IMR-90 (cell line): ENCODE measurements at places on chromosomes 2 and 18.

GRCh38 chr2:127431408-127432023 is 13.3 kb downstream of the PROC start:
- no peak for DNase-seq

DNA sequence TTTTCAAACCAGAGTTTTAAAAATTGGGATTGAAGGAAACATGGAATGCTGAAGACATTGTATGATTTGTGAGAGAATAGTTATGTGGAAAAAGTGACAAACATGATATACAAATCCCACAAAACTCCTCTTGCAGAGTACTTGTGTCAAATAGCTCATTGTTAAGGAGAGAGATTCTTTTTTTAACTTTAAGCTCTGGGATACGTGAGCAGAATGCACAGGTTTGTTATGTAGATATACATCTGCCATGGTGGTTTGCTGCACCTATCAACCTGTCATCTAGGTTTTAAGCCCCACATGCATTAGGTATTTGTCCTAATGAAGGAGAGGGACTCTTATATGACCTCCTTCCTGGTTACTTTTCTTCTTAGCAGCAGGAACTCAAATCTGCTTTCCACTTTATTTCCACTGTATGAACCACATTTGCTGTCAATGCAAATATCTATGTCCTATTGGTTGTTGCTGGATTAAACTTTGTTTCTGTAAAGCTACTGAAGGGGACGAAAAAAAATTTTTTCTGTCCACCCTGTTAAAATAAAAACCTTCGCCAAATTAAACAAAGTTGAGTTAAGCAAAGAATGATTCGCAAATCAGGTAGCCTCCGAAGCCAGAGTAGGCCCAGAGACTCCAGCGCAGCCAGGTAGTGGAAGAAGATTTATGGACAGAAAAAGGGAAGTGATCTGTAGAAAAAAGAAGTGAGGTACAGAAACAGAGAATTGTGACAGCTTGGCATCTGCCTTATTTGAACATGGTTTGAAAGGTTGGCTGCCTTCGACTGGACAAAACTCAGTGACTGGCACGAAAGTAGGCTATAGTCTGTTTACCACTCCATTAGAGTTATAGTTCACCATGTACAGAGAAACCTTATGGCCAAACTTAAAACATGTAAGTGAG is 430.1 kb upstream of the CHST9 start:
- no peak for DNase-seq

- DNase-seq, result no peak
These were observed 28.3 kb downstream of the REEP1 start for GRCh38 chr2:86308984-86309695.

DNA sequence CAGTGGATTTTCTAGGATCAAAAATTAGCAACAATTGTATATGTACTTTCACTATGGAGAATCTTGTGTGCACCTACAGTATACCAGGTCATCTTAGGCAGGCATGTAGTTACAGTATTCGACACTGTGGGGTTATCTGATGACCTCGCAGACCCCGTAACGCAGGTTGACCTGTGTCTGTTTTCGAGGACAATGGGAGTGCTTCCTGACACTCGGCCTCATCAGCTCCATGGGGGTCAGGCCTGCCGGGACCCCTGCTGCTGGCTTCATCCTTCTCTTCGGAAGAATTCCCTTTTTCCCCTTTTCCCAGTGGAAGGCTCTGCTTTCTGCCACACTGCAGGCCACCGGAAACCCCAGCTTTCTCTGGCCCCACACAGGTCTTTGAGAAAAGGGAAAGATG is 102.8 kb upstream of the TMEM18 start:
- no peak for DNase-seq

DNA sequence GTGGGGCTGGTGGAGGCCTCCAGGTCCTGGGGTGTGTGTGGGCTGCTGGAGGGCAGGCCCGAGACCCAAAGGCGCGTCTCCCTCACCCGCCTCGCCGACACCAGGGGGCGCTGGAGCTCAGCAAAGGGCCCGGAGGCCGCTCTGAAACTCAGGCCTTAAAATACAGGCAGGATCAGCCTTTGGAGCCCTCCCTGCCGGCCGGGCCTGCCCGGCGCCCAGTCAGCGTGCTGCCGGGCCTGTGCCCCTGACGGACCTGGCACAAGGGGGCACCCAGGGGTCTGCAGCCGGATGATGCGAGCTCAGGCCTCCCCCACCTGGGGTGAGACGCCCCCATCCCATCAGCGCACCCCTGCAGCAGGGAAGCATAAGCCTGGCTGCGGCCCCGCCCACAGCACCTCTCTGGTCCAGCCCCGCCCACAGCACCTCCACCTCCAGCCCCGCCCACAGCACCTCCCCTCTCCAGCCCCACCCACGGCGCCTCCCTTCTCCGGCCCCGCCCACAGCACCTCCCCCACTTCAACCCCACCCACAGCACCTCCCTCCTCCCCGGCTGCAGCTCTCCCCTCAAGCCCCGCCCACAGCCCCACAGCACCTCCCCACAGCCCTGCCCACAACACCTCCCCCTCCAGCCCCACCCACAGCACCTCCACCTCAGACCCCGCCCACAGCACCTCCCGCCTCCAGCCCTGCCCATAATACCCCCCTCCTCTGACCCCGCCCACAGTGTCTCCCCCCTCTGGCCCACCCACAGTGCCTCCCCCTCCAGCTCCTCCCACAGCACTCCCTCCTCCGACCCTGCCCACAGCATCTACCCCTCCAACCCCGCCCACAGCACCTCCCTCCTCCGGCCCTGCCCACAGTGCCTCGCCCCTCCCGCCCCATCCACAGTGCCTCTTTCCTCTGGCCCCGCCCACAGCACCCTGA is 92.8 kb upstream of the OTOS start:
- peak; percentile 71 for DNase-seq

GRCh38 chr2:130797493-130798435 is 39.0 kb upstream of the ARHGEF4 start:
- peak; percentile 74 for DNase-seq

- no peak for DNase-seq
These were observed 3.0 kb downstream of the DAPL1 start for GRCh38 chr2:158797963-158798700.

DNA sequence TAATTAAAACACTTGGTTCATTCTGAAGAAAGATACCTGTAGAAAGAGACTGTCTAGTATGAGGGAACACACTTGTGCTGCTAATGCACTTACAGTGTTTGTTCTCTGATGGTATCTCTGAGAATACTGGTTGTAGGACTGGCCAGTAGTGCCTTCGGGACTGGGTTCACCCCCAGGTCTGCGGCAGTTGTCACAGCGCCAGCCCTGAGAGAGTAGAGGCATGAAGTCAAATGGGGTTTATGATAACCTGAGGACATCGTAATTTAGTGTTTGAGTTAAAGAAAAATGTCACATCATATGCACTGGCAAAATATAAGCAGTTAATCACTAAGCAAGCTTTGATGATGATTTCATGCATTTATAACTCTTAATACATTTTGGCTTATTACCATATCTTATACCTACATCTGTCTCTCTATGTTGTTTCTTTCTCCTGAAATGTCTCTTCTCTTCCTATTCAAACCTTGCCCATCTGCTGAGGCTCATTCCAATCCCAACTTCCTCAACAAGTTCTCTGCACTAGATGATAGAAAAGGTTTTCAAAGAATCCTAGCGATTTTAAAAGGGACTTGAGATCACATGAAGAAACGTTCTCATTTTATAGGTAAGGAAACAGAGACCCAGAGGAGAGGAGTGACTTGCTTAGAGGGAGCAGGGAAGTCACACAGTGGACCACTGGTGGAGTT is 50.2 kb downstream of the ATIC start:
- peak; percentile 17 for DNase-seq

DNA sequence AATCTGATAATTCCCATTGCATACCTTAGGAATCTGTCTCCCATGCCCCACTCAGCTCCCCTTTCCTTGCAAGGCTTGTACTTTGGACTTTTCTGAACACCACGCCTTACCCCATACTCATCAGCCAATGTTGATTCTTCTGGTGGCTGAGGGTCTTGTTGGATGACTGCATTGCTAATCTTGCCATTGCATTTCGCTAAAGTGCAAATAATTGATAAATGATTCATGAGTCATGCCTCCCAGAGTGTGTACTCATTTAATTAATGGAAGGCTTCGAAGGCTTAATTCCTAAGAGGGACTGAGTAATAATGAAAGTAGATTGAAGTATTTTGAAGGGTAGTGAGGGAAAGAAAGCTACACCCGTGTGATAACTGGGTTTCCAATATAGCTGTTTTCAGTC is 28.0 kb upstream of the PPP1R1C start:
- no peak for DNase-seq

DNA sequence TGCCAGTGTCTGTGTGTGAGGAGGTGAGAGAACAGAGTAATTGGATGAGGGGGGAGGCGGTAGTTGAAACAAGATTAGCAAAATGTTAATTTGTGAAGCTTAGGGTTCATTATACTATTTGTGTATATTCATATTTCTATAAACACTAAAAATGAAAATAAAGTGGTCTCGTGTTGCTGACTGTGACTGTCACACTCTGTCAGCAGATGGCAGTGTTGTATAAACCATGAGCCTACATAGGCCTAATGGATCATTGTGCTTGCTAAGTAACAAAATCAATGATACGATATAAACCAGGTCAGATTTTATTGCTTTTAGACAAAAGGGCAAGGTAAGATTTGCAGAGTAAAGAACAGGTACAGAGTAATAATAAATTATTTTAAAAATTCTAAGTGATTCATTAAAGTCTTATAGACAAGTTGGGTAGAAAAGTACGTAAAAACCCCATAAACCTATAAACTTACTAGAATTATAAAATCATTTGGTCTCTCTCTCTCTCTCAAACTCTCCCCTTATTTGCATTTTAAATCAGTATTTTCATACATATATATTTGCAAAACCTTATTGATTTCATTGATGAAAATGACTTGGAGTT is 182.7 kb downstream of the RPIA start:
- DNase-seq, result peak; percentile 63

GRCh38 chr18:11505993-11506392 is 103.4 kb upstream of the SLC35G4 start:
- DNase-seq, result no peak

DNA sequence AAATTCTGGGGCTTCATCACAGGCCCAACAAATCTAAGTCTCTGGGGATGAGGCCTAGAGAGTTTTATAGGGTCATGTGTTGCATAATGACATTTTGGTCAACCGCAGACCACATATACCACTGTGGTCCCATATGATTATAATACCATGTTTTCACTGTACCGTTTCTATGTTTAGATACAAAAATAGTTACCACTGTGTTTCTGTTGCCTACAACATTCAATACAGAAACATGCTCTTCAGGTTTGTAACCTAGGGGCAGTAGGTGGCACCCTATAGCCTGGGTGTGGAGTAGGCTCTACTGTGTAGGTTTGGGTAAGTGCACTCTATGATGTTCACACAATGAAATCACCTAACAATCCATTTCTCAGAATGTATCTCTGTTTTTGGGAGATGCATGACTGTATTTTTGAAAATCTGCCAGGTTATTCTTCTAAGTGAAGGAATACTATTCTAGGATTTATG is 485.2 kb downstream of the PTPRM start:
- peak; percentile 26 for DNase-seq

DNA sequence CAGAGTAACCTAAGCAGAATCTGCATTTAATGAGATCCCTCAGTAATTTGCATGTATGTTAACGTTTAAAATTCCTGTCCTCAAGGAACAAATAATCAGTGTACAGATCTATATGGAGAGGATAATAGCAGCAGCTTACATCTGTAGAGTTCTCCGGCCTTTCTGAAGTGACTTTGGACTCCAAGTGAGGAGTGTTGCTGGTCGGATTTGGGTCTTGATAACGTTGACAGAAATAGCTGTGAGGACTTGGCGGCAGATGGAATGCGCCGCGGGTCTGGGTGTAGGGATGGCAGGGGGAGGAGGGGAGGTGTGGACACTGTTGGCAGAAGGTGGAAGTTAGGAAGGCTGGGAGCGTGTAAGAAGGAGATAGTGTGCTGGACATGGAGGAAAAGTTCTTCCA is 170.9 kb upstream of the GATA6 start:
- DNase-seq, result no peak

DNA sequence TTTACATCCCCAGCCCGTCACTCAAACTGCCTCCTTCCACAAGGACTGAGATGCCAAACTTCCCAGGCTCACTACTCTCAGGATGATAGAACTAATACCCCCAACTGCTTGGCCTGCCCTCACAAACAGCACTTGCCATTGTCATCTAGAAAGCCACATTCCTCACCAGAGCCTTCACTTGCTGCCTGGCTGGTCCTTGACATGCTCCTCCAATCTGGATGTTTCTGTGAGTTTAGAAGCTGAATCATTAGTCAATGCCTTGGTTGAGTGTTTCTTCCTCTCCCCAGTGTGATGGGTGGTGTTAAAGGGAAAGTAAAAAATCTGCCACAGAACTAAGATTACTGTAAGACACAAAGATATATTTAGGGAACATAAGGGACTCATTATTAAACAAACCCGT is 52.5 kb downstream of the MARCHF4 start:
- peak; percentile 40 for DNase-seq

GRCh38 chr2:201644001-201644400 is 698 bp upstream of the TMEM237 start:
- peak; percentile 26 for DNase-seq

GRCh38 chr18:78021196-78021595 is 771.5 kb downstream of the GALR1 start:
- no peak for DNase-seq

DNA sequence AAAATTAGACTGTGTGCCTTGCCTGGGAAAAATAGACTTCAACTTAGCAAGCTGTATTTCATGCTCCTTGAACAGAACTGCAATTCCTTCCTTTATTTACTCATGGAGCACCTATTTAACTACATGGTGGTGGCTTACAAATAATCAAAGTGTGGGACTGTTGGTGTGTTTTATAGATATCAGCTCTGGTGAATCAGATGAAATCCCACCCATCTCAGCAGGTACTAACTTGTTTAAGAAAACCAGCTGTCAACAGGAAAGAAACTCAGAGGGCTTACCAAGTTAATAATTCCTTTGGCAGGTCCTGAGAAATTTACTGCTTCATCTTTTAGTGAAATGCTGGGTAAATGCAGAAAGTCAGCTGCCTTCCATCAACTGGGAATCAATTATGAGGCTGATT is 830.6 kb downstream of the SLC4A3 start:
- DNase-seq, result no peak

- DNase-seq, result peak; percentile 98
These were observed 138.6 kb upstream of the SCN7A start for GRCh38 chr2:166632616-166633015.

DNA sequence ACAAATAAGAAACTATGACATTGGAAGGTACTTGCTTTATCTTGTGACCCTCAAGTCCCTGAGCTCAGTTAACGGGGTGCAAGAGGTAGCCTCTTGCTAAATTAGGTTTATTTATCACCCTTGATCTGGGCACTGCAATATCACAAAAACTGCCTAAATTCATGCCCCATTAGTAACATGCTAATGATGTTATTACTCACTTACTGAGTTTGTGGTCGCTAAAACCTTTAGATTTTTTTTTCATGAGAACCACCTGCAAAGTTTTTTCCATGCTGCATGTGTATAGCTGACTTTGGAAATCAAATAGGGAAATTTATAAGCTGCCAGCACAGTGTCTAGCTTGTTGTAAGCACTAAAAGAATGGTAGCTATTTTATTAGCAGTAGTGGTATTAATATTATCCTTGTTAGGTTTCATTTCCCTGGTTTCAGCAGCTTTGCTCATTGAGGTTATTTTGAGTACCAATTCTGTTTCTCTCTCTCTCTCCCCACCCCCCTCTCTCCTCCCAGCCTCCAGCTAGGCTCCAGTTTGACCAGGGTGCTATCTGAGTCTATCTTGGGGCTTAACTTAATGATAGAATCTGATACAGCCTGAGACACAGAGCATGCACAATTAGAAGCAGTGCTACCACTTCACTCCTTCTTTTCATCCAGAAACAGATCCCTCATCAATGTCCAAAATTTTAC is 88.7 kb upstream of the ATP8B1 start:
- no peak for DNase-seq

- no peak for DNase-seq
These were observed 156.2 kb upstream of the KCNH7 start for GRCh38 chr2:162994718-162995117.
